ENCODE measurements at places on chromosomes 13 and 19.

- DNase-seq: no peak
Measured at GRCh38 chr19:4174213-4174894, 8.0 kb downstream of the SIRT6 start.

- DNase-seq: no peak
Measured at GRCh38 chr19:10043286-10043927, 30.1 kb downstream of the RDH8 start.

- DNase-seq: no peak
Measured at GRCh38 chr13:99473515-99473914, 27.8 kb upstream of the TM9SF2 start.

- no peak for DNase-seq
Measured at GRCh38 chr19:45468803-45469131, 971 bp downstream of the FOSB start.

- DNase-seq: no peak
Measured at GRCh38 chr13:113547238-113547971, 37.1 kb upstream of the TFDP1 start.

GRCh38 chr19:11324079-11324661, 15.3 kb downstream of the RAB3D start:
- DNase-seq: no peak

DNA sequence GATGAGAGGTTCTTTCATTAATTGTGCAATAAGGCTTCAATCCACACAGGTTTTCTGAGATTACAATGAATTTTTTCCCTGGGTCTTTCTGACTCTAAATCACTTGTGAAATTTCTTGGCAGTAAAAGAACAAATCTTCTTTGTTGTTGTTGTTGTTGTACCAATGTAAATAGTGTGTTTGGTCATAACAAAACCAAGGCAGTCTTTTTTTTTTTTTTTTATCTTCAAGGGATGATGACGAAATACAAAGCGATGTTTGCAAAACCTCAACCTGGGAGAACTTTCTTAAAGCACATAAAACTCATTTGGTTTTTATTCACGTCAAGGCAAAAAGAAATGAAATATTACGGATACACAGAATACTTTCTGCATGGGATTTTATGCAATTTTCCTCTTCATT, 462.0 kb downstream of the LIG4 start:
- no peak for DNase-seq

DNA sequence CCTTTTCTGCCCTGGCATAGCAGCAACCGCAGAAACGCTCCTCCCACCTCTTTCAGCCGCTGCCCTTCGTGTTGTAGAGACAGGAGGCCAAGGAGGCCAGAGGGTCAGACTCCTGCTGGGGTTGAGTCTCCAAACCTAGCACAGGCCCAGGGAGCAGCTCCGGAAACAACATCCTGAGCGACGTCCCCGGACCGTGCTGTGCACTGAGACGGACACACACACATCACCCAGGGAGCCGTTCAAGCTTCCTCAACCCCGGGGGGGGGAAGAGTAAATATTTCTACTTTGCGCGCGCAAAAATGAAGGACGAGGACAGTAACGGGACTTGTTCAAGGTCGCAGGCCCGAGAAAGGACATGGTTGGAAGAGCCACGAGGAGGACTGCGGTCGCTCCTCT, 657 bp downstream of the ZNF550 start:
- DNase-seq: no peak

GRCh38 chr13:90493667-90494066, 853.8 kb upstream of the MIR17HG start:
- no peak for DNase-seq

- no peak for DNase-seq
Measured at GRCh38 chr13:112782429-112783010, 92.7 kb downstream of the ATP11A start.

GRCh38 chr19:9972103-9972502, 35.8 kb upstream of the OLFM2 start:
- no peak for DNase-seq

DNA sequence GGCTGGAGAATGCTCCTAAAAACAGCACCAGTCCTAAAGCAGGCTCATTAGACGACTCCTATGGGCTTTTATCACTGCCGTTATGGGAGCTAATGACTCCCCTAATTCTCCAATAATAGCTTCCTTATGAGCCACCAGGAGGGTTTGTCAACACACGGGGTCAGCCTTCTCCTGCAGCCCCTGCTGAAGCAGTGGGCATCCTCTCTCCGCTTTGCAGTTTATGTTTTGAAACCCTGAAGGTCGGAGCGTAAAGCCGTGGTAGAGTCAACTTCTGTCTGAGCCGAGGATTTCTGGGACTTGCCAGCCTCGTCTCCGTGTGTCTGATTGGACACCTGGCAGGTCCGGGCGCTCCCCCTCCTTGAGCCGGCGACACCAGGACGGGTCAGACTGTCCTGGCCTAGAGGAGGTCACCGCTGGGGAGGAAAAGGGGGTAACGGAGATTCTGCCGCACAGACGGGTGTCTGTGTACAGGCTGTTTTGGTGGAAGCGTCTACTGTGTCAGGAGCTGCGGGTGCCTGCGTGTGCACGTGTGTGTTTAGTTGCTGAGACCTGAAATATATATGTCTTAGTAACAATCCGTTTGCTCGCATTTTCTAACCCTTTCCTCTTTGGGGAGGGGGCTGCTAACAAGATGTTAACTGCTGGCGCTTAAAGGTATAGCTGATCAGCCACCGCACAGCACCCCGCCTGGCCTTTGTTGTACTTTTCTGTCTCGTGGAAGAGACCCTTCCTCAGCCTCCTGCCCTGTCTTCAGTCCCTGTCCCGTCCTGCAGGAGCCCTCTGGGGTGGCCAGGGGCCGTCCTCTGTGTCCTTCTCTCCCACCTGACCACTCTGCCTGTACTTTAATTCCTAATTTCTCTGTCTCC, 1.9 kb downstream of the KDM4B start:
- DNase-seq: peak; percentile 7

GRCh38 chr13:109789262-109789661, 2.9 kb upstream of the IRS2 start:
- no peak for DNase-seq

DNA sequence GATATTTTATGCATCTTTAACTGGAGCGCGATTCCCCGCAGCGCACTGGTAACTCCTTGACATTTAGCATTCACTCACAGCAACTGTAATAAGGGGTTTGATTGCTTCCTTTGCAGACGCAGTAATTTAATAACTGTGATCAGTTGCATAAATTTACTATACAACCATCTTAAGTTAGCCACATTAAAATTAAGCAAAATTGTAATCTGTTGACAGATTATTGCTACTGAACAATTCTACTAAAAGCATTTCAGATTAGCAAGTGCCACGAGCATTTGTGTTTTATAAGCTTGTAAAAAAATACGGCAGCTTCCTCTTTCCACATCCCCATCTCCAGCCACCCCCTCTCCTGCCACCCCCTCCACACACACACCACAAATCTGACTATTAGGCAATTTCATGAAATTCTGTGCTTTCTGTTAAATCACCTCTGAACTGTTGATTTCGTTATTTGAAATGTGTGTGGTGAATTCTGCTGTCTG, 44.4 kb downstream of the TSHZ3 start:
- DNase-seq: no peak

DNA sequence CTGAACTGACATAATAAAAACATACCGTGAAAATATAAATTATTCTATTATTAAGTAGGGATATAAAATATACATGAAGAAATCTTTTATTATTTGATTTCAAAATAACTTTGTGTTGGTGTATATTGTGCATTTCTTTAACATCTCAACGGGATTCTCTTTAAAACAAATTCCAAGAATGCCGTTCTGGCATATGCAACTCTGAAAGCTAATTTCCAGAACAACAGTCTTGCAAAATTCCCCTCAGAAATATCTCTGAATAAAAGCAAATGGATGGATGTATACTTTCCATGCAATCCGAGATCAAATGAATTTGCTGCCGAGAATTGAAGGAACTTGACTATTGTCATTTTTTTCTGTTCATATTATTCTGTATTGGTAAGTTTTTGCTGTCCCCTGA, 1579.8 kb downstream of the PCDH9 start:
- no peak for DNase-seq

DNA sequence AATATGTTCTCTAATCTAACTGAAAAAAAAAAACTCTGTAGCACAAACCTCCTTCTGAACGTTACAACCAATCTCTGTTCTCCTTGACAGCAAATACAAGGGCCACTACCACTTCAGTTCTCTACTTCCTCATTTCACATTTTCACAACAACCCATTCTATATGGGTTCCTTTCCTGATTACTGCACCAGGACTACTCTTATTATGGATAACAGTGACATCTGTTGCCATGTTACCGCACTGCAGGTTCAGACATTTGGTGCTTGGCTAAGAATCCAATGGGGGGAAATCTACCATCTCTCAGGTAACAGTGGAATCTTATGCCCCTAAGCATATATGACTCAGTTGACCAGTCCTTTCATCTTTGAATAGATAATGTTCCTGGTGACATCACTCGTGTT, 11.6 kb upstream of the FPR3 start:
- DNase-seq: no peak

DNA sequence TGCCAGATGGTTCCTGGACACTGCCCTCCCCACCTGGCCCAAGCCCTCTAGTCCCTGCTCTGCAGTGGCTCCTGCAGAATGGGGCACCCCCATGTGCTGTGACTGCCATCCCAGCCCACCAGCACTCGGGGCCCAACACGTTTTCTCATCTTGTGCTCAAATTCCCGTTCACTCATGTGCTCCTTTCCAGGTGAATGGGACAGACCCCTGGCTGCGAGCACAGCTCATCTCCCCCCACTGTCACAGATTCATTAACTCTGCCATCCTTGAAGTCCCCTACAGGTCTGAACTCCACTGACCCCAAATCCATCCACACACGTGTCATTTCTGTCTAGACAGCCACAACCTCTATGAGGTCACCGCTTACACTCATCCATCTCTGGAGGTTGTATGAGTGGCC, 23.6 kb downstream of the TUBA3C start:
- DNase-seq: no peak

Measured in central memory CD4-positive, alpha-beta T cell (primary cell).